ENCODE measurements at places on chromosomes 7 and 10.

GRCh38 chr10:96984541-96985131, 152.5 kb downstream of the LCOR start:
- no peak for DNase-seq

DNA sequence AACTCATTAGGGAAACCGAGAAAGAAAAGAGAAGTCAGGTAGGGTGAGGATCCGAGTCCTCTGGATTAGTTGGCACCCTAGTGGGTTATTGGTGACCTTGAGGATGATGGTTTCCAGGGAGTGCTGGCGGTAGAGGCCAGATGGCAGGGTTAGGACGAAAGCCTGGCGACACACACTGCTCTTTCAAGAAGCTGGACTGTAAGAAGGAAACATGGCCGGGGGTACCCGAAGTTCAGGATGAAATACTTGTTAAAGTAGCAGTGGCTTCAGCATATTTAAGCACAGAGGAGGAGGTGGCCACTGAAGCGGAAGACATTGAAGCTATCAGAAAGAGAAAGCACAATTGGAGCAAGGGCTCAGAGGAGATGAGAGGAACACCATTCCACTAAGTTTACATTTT, 224.6 kb downstream of the RELN start:
- no peak for DNase-seq

DNA sequence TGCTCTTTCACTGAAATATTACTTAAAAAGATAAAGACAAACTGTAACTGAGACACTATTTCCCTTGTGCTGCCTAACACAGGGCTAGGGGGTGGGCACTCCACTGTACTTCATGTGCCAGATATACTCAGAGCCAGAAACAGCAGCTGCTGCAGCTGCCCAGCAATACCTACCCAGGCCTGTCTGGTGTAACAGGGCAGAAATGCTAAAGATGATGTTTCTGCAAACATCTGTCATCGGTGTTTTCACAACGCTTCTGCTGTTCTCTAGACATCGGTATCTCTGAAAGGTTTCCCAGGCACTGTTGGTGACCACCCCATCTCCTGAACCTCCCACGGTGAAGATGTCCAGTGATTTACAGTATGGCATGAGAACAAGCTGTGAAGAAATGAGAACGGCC, 42.7 kb downstream of the LAMB1 start:
- DNase-seq, result no peak

- no peak for DNase-seq
These were observed 41.3 kb downstream of the INHBA start for GRCh38 chr7:41661596-41661995.
